ENCODE measurements at places on chromosomes 12 and 14. TPM values are rescaled to one million over a fixed set of nuclear protein-coding genes. Genes with fewer than 3 reads are reported as not detected.

- DNase-seq: no peak
These were observed 122.2 kb upstream of the IGF1 start for GRCh38 chr12:102602521-102602920.

- DNase-seq: no peak
These were observed 75.1 kb upstream of the NUDT4 start for GRCh38 chr12:93302331-93303229.

DNA sequence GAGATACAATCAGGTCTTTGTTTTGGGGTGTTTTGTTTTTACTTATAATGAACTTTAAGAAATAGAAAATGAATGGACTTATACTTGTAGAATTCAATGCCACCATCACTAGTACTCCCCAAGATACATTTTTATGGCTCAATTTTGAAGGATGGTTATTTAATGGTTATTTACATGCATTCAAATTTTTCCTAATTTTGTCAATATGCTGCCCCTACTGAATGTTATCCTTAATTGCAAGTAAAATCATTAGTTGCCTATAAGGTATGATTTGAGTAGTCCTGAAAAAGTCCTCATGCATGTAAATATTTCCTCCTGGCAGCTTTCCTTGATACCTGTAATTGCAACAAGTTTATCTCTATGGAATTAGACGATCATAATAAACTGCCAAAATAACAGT is 391.2 kb downstream of the BCAT1 start:
- DNase-seq: no peak

DNA sequence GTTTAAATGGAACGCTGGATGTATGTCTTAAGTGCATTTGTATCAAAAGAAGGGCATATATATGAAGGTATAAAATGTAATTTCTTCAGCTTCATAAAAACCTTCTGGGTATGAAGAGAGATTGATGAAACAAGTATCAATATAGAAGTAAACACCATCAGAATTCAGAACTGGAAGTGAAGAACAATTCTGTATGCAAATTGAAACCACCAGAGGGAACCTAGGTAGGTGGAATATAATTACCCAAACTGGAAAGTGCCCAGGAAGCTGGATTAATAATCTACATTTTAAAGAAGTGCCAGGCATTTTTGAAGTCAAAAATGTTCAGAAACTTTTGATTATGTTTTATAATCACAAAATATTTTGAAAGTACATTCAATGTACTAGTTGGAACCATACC is 336.2 kb upstream of the GARIN6 start:
- no peak for DNase-seq

- DNase-seq: no peak
These were observed 285.9 kb downstream of the TMTC2 start for GRCh38 chr12:82972624-82973023.

DNA sequence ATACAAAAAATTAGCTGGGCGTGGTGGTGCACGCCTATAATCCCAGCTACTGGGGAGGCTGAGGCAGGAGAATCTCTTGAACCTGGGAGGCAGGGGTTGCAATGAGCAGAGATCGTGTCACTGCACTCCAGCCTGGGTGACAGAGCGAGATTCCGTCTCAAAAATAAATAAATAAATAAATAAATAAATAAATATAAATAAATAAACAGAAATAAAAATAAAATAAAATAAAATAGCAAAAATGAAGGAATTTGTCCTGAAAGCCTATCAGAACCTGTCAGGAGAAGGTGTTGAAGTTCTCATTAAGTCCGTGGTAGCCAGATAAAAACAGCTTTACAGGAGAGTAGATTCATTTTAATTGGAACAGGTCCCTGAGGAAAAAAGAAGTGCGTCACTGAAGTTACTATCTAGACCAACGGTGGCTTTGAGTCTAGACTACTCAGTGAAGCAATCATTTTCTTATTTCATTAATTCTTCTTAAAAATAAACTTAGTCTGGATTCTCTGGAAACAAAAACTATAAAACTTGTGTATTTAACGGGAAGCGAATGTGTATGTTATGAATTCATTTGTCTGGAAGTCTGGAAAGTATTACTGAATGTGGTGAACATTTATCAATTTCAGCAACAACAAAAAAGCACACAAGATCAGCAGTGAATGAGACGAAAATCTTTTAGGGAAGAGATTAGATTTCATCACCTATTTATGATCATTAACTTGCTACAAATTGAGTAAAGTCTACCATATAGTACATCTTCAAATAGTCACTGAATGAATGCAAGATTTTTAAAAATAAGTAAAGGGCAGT is 248.5 kb upstream of the PDE3A start:
- DNase-seq: no peak

DNA sequence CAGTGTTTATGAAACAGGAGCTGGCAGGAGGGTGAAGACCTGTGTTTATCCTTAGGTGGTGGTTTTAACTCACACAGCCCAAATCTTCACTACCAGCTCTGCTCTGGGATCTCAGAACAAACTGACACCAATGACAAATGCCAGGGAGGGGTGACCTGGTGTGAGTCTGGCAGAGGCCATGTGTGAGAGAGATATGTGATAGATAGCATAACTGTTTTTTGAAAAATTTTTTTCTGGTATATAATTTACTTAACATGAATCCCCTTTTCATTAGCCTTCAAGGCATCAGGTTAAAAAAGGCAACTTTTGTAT is 51.5 kb downstream of the SLC38A4 start:
- no peak for DNase-seq

- peak; percentile 41 for DNase-seq
These were observed 3.2 kb downstream of the CRIP2 start for GRCh38 chr14:105477660-105478397.

DNA sequence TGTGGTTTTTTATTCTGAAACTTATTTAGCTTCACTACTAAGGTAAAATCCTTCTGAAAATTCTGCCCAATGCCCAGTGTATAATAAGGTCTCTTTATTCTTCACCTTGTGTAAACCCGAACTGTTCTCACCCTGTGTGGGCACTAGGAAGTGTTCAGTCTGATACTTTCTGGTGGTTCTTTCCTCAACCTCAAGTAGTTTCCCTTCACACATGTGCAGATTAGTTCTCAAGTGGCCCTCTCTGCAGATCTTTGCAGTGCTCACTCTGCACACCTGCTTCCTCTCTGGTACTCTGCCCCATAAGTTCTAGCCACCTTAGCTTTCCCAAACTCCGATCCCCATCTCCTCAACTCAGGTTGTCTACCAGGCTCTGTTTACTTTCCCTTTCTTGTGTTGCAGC is 61.6 kb downstream of the RAD51B start:
- DNase-seq: no peak

Gene DPPA3
- not detected for total RNA-seq

Gene SIX1
- total RNA-seq: not detected
